ENCODE measurements at places on chromosomes 1 and 21.

GRCh38 chr21:15645830-15646229, 84.0 kb upstream of the USP25 start:
- DNase-seq: no peak

- DNase-seq: no peak
Measured at GRCh38 chr1:208243527-208243966, 637 bp downstream of the PLXNA2 start.

DNA sequence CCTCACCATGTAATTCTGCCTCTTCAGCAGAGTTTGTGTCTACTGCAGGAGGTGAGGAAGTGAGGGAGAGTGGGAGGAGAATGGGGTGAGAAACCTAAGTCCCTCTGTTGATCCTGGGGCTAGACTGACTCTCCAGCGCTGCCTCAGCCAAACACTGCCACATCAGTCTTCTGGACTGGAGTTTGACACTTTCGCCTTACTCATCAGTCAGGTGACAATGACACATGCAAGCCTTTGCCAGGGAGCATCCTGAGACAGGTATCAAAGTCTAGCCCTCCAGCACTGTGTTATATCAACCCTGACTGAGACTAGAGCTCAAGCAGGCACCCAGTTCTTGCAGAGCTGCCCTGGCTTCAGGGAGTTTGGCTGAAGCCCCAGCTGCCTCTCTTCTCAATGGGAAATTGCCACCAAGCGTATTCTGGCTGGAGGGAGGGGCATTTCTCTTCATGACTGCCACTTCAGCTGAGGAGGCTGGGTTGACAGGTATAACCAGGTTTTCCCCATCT, 33.3 kb upstream of the SUCO start:
- no peak for DNase-seq

DNA sequence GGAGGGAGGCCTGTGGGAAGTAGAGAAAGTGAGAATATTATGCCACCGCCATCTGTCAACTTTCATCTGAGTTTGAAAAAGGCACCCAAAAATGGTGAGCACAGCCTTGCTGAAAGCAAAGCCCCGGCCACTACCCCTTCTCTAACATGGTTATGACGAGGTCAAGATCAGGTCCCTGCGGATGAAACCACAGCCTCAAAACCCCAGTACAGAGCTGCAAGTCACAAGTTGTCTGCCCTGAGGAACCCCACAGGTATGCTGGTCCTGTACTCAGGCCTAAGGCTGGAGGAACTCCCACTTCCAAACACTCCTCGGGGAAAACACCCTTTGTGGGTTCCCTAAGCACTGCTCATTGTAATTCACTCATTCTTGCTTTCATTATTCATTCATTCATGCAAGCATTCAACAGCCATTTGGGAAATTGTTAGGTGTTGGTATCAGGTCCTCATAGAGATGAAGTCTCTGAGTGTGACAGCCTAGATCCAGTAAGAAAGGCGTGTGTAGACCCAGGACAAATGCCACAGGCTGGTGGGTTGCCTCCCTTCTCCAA, 216.6 kb upstream of the EDN2 start:
- no peak for DNase-seq

DNA sequence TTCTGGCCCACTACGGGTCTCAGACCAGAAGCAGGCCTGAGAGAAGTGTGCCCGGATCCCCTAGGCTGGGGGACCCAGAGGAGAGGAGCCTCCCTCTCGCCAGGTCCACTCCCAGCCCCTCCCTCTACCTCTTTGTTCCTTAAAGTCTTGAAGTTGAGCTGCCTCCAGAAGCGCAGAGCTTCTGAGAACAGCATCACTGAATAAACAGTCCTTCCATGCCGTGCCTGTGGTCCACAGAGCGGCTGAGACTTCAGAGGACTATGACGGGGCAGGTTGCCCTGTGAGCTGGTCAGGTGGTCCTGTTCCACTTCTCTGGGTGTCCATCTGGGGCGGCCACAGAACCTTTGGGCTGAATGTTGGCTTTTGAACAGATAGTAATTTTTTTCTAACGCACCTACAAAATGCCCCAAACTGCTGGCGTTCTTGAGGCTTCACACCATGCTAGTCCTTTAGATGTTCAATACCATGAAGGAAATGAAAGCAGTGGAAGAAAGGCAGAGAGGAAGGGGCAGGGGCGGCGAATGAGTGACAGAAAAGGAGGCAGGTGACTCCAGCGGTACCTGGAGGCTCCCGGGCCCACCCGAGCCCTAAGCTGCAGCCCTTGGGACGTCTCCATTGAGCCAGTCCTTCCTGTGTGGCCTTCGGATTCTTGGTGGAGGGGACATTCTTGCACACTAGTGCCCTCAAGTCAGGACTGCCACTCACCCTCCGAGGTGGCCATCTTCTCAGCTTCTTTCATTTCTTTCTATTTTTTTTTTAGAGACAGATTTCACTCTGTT, 239.3 kb upstream of the VAMP3 start:
- DNase-seq: no peak

DNA sequence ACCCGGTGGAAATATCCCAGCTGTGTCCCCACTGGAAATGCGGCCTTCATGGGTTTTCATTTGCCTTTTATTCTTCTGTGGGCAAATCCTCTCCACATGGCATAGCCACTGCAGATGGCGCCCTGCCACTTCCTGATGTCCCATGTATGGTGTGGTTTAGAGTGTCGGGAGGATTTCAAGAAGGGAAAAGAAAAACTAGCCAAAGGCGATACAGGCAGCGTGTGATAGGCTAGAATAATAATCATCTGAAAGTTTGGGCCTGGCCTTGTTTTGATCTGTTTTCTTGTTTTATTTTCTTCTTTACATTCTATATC, 123.6 kb downstream of the PEX14 start:
- DNase-seq: no peak

- DNase-seq: no peak
Measured at GRCh38 chr1:246907472-246907871, 24.3 kb downstream of the AHCTF1 start.

- DNase-seq: no peak
Measured at GRCh38 chr1:240342251-240342625, 250.6 kb downstream of the FMN2 start.

GRCh38 chr1:183002797-183003196, 20.4 kb upstream of the LAMC1 start:
- DNase-seq: no peak

DNA sequence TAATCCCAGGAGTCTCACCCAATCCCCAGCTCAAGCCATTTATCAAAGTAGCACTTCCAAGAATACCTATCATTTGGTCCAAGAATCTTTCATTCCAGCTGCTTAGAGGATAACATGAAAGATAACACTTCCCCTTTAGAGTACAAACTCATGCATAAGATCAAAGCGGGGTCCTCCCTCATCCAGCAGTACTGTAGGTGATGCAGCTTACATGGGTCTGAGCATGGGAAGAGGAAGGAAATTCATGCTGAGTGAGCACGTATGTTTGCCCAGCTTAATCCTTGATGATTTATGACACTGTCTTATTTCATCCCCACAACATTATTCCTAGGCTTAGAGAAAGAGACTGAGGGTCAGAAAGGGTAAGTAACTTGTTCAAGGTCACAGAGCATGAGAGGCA, 167.1 kb upstream of the GJB5 start:
- DNase-seq: no peak
